Inflammatory macrophage treated with lipopolysaccharide for 4 hours (primary cell): ENCODE measurements at places on chromosomes 12 and 14.

DNA sequence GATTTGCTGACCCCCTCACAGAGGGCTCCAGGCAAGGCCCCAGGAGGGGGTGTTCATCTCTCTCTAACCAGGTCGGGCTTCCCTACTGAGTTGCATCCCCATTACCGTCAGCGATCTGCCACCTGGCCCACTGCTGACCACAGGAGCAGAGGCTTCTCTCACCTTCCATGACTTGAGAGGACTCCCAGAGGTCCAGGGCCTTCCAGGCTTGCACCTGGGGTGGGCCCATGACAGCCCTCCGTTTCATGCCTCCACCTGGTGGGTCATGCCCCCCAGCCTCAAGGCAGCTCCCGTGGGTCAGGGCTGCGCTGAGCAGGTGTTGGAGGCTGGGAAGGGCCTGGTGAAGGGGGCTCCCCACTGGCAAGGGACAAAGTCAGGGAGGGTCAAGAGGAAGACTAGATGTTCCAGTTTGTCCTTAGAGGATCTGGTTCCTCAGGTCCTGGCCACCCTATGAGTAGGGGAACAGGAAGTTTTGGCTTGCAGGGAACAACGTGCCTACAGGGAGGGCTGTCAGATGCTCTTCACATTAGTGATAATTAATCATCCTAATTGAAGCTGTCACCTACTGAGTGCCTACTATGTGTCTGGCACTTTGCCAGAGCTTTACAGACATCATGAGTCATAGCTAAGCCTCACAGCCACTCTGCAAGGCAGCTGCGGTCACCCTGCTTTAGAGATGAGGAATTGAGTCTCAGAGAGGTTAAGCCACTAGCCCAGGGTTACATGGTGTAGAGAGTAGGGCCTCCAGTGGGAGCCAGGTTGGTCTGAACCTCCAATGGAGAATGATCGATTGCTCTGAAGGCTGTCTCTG, 13.8 kb downstream of the NFKBIA start:
- DNase-seq = peak; percentile 79

DNA sequence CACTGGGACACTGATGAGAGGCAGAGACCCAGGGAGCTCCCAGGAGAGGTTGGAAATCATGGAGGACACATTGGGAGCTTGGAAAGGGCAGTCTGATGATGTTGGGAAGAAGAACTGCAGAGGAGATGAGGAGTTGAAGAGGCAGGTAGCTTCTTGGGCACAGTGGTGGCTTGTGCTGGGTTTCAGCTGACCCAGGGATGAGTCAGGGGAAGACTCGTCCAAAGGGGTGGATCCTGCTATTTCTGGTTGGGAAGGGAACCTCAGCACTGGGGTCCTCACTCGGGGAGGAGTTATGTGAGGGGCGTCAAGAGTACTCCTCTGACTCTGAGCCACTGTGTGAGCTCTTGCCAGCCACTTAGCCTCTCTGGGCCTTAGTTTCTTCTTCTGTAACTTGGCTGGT, 11.5 kb downstream of the ADCY4 start:
- DNase-seq = no peak

GRCh38 chr14:35117112-35117511, 4.7 kb downstream of the PPP2R3C start:
- no peak for DNase-seq

GRCh38 chr14:93981316-93982229, 5.2 kb upstream of the ASB2 start:
- DNase-seq = no peak

- no peak for DNase-seq
These were observed 10.9 kb downstream of the CCDC85C start for GRCh38 chr14:99592933-99593753.

DNA sequence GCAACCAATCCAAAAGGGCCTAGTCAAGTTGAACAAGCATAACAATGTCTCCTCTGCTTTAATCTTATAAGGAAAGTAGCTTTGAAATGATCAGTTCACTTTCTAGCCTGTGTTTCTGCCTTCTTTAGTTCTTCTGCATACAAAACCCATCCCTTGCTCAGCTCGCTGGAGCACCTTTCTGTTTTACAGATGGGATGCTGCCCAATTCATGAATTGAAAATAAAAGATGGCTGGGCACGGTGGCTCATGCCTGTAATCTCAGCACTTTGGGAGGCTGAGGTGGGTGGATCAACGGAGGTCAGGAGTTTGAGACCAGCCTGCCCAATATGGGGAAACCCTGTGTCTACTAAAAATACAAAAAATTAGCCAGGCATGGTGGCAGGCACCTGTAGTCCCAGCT, 4.5 kb upstream of the RFC5 start:
- DNase-seq = no peak

DNA sequence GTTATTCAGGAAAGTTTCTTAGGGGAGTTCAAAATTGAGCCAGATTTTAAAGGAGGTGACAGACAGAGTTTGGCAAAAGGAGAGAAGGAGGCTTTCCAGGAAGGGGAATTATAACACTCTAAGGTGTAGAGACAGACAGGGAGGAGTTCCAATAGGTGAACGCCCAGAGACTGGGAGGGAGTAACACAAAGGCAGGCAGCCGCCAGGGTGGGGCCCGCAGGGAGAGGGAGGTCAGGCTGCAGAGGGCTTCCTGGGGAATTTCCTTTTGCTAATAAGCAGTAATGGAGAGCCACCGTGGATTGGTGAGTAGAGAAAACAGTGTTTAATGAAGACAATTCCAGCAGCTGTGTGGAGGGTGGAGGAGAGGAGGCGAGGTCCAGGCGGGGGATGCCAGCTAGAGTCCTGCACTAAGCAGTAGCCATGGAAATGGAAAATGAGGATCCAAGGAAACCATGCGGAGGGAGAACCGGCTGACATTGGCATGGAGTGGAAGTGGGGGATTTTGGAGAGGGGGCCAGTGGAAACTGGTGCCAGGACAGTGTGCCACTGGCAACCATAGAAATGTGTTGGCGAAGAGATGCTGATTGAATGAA, 22.2 kb downstream of the GRIN2B start:
- DNase-seq = no peak

GRCh38 chr12:125243811-125244210, 178.6 kb downstream of the AACS start:
- no peak for DNase-seq

- DNase-seq = peak; percentile 18
These were observed 5.6 kb downstream of the CHFR start for GRCh38 chr12:132881818-132882217.
